ENCODE measurements at places on chromosomes 1 and 21.

GRCh38 chr1:109739738-109740614 lies 862 bp downstream of the GSTM3 start:
- DNase-seq = no peak

DNA sequence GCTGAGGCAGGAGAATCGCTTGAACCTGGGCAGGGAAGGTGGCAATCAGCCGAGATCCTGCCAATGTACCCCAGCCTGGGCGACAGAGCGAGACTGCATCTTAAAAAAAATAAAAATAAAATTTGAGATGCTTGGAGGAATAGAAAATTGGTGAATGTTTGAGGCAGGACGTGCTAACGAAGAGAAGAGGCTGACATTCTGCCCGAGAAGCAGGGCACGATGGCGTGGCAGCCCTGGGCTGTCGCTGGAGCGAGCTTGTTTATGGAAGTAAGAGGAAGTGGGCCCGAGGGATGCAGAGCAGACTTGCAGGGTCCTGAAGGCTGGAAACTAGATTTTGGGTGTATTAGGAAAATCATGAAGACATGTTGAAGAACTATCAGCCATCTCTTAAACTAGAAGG lies 92.6 kb downstream of the KIF26B start:
- DNase-seq = no peak

DNA sequence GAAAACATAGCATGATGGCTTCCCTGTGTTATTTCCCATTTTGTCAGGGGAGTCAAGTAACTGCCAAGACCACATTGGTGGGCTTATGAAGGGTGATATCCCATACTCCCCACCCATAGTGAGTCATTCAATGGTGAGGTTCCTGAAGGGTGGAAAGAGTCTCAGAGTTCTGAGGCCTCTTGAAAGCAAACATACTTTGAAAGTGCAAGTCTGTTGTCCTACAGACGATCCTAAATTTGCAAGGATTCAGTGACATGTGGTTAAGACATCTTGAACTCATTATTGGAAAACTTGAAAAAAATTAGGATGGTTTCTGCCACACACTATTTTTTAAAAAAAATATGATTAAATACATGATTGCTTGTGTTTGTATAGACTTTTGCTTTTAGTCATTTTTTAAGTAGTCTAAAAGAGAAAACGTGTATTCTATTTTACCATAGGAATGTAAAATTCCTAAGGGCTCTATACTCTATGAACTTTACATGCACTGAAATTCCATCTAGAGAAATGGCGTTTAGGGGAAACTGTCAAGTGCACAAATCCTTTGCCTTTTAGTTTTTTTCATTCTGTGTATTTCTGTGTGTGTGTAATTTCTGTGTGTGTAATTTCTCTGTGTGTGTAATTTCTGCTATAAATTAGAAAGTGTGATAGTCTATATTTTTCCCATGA lies 225.5 kb upstream of the ADAMTS5 start:
- no peak for DNase-seq

DNA sequence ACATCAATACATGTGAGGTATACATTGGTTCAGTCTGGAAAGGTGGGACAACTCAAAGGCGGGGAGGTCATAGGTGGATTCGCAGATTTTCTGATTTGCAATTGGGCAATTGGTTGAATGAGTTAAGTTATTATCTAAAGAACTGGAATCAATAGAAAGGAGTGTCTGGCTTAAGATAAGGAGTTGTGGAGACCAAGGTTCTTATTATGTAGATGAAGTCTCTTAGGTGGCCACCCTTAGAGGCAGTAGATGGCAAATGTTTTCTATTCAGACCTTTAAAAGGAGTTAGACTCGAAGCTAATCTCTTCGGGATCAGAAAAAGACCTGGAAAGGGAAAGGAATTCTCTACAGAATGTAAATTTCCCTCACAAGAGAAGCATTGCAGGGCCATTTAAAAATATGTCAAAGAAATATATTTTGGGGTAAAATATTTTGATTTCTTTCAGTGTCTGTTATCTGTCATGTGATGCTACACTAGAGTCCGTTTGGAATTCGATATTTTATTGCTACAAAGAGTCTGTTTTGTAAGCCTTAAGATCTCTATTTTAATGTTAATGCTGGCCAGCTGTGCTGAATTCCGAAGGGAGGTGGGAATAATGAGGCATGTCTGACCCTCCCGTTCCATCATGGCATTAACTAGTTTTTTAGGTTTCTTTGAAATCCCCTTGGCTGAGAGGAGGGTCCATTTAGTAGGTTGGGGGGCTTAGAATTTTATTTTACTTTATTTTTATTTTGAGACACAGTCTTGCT lies 265.1 kb downstream of the PTPRU start:
- DNase-seq = no peak

- no peak for DNase-seq
Measured at GRCh38 chr1:36367798-36368197, 17.9 kb downstream of the STK40 start.

DNA sequence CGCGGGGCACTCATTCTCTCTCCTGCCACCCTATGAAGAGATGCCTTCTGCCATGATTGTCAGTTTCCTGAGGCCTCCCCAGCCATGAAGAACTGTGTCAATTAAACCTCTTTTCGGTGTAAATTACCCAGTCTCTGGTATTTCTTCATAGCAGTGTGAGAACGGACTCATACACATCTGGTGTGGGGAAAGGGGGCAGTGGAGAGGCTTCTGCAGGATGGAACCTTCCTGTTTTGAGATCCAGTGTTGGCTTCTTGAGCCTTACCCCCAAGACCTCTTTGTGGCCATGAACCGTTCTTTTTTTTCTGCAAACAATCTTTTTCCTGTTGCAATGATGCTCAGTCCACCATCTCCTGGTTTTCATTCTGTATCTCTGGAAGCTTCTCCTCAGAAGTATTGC lies 248.4 kb downstream of the PRDM2 start:
- no peak for DNase-seq

- no peak for DNase-seq
Measured at GRCh38 chr1:241775021-241775420, 73.0 kb upstream of the EXO1 start.

DNA sequence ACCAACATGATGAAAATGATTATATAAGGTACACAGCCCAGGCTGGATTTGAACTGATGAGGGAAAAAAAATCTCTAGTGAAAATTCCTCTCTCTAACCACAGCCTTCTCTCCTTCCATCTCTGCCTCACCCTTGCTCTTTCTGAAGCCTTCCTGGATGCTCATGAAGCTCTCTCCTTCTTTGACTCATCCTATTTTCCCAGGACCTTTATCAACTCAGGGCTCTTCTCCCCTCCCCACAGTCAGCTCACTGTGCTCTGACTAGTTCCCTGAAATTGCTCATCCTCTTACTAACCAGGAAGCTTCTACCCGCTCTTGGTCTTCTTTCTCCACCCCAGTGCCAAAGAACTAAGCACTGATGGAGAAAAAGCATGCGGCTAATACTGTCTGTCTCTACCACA lies 46.4 kb upstream of the ERG start:
- DNase-seq = no peak

DNA sequence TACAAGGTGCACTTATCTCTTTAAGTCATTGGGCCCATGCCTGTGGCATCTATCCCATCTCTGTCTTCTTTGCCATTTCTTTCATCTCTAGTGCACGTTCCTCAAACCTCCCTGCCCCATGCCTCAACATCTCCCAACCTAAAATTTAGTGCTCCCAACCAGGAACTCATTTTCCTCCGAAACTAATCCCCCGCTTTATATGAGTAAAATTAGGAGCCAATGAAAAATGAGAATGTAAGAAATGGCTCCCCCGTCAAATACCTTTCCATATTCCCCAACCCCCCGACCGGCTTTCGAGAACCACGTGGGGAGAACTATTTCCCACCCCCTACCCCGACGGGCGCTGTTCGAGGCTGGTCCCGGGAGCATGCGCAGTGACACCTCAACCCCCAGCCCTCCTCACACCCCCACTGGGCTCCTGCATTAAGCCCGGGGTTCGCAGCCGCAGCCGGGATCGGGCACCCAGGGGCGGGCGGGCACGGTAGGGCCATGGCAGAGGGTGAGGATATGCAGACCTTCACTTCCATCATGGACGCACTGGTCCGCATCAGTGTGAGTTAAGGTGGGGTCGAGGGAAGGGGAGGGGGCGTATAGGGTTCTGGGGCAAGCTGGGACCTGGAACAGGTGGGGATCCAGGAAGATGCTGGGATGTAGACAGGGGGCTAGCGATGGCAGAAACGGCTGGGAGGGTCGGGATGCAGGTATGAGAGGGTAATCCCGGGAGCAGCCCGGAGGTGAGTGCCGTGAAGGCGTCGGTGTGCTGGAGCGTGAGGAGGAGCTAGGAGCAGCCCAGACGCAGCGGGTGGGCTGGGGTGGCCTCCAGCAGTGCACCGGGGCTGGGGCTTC lies at the start of gene TRIM46:
TSS of gene TRIM46 (plus strand) at position 372 of the 846 bp plus-strand sequence. CDS start at position 490, 118 bp downstream.
- no peak for DNase-seq

- DNase-seq = no peak
Measured at GRCh38 chr1:70504176-70504820, 93.2 kb downstream of the CTH start.

- DNase-seq = no peak
Measured at GRCh38 chr1:111540928-111541327, 37.5 kb upstream of the ADORA3 start.

GRCh38 chr21:38929142-38929541 lies 123.4 kb downstream of the ETS2 start:
- no peak for DNase-seq

DNA sequence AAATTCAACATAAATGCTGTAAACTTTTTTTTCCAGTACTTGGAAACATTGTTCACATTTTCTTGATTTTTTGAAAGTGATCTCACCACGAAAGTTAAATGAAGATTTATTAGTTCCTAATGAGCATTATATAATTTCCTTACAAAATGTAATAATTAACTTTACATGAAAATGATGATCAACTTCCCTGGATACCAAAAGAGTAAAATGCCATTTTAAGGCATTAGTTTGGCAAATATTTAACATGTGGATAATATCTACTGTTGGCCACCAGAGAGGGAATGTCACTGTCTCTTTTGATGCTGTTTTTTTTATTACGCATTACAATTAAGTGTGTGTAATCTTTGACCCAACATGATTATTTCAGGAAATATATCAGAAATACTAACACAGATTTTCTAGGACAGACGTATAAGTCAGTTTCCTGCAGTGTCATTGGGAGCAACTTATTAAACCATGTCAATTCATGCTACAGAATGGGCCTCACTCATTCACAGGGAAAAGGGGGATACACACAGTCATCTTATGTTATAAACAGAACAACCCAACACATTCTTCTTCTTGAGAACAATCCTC lies 903.9 kb upstream of the ADGRL2 start:
- no peak for DNase-seq

DNA sequence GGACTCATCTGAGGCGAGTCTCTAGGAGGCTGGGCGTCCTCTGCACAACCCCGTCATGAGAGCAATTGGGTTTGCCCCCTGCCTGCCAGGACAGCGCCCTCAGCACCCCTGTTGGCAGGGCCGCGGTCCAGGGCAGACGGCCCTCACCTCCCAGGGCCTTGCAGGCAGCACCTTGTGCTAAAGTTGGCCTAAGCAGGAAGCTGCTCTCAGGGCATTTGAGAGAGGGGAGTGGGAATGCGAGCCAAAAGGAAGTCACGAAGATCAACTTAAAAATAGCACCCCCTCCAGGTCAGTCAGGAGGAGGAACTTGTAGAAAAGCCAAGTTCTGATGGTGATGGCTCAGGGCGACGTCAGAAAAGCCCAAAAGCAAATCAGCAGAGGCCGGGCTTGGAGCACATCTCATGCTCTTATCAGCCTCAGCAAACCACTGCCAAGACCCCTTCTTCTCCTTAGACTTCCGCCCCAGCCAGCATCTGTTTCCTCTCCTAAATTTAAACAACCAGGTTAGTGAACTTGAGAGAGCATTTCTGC lies 12.6 kb upstream of the ADORA3 start:
- DNase-seq = no peak

Measured in GM04504 (cell line).